ENCODE measurements at places on chromosomes 4 and X. TPM values are rescaled to one million over a fixed set of nuclear protein-coding genes. Genes with fewer than 3 reads are reported as not detected.

The THAP6 gene
- 20.0 TPM for polyA plus RNA-seq

The PHKA2 gene
- 36.9 TPM for polyA plus RNA-seq

GRCh38 chr4:5215321-5215720 lies 164.0 kb downstream of the STK32B start:
- DNase-seq: no peak

GRCh38 chr4:5292101-5292500 lies 240.8 kb downstream of the STK32B start:
- no peak for DNase-seq

DNA sequence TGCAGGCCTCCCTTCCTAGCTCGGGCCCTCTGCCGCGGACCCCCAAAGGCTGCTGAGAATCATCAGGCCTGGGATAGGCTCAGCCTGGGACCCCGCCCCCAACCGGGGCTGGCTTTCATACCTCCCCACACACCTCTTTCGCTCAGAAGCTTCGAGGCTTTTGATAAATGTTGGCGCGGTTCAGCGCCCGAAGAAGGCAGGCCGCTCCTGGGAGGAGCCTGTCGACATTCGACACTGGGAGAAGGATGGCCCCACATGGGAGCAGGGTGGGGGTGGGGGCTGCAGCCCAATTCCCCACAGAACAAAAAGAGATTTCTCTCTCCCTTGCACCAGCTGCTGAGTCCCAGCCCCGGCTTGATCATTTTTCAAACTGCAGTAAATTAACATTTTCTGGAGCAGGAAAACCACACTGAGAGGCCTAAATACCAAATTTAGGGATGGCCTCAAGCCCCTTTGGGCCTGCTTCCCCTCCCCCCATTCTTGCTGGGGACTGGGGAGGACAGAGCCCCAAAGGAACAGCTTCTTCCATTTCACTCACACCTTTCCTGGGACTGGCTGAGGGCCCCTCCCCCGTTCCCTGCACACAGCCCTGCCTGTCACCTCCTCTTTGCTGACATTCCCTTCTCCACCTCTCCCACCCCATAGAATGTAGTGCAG lies 112.9 kb upstream of the PJA1 start:
- DNase-seq: no peak

GRCh38 chrX:13733506-13733905 lies 914 bp downstream of the TRAPPC2 start:
- DNase-seq: no peak
